ENCODE measurements at places on chromosomes 2 and 18. TPM values are rescaled to one million over a fixed set of nuclear protein-coding genes. Genes with fewer than 3 reads are reported as not detected.

DNA sequence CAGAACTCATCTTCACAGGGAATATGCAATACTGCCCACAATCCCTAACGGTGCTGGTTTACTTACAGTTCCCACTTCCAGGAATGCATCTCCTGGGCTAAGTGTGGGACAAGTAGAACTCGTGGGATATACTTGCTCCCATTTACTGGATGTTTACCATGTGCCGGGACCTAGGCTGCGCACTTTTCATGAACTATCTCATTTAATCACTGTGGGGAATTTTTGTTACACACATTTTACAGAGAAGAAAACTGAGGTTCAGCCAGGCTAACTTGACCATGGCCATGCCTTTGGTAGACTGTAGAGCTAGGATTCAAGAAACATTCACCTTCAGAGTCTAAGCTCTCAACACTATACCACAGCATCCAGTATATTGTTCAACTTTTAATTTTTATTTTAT is 24.4 kb upstream of the MBOAT2 start:
- H3K27me3 ChIP-seq = no peaks in the 10 kb centered on the region
- H3K36me3 ChIP-seq = no peaks in the 10 kb centered on the region
- H3K4me1 ChIP-seq = no peaks in the 10 kb centered on the region
- no peak overlapping the region for H3K4me3 ChIP-seq

DNA sequence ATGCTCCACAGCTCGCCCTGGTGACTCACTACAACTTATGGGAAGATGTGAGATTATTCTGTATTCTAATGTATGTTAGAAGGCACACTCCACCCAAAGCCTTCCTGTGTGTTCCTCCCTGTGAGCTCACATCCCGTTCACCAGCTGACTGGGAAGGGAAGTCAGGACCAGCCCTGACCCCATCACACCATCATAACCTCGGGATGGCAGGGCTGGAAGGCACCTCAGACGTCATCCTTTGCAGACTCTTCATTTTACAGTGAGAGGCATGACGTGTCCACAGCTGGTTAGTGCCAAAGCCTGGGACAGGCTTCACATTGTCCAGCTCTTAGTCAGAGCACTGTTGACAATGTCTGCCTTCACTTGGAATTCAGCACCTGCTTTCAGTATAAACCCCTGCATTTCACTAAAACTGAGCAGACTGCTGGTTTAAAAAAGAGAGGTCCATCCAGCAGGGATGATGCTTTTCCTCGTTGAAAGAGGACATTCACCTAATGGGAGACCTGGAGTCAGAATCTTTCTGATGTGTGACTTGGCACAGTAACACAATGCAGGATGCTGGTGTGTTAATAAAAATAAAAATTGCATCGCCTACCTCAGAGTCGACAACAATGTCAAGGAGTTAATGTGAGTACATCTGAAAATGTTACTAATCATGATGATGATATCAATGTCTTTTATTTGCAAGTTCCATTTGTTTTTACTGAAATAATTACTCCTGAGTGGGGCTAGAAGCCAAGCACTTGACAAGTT is 418.0 kb upstream of the TNP1 start:
- no peak overlapping the region for H3K4me3 ChIP-seq
- no peak overlapping the region for H3K27ac ChIP-seq
- no peaks in the 10 kb centered on the region for H3K27me3 ChIP-seq
- H3K4me1 ChIP-seq = no peaks in the 10 kb centered on the region
- no peaks in the 10 kb centered on the region for H3K36me3 ChIP-seq

GRCh38 chr2:19140463-19141208 is 217.8 kb downstream of the OSR1 start:
- no peaks in the 10 kb centered on the region for H3K36me3 ChIP-seq
- no peaks in the 10 kb centered on the region for H3K4me1 ChIP-seq
- H3K4me3 ChIP-seq = no peak overlapping the region
- H3K27ac ChIP-seq = no peak overlapping the region
- no peak for DNase-seq

GRCh38 chr2:241226723-241227572 is 38.5 kb downstream of the ANO7 start:
- no peak overlapping the region for H3K27ac ChIP-seq
- no peak overlapping the region for H3K4me3 ChIP-seq
- DNase-seq = no peak
- H3K36me3 ChIP-seq = peaks cover 54% of the 10 kb centered on the region

- H3K27me3 ChIP-seq = no peaks in the 10 kb centered on the region
- no peak overlapping the region for H3K4me3 ChIP-seq
- H3K27ac ChIP-seq = no peak overlapping the region
- H3K36me3 ChIP-seq = peaks cover 6% of the 10 kb centered on the region
These were observed 7.2 kb downstream of the PMS1 start for GRCh38 chr2:189791338-189792042.

The HOXD8 gene
- 4.1 TPM for total RNA-seq

DNA sequence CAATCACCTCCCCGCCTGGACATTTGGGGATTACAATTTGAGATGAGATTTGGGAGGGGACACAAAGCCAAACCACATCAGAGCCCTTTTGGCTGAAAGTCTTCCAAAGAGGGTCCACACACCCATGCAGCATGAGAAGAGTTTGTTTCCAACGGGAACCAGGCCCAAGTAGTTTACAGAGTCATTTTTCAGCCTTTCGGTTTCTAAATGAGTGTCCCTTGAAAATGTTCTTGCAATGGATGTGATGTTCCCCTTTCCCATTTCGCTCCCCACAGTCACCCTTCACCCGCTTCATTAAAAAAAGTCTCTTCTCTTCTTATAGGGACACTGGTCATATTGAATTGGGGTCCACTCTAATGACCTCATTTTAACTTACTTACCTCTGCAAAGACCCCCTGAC is 157.4 kb downstream of the ARL4C start:
- DNase-seq = no peak
- H3K27me3 ChIP-seq = no peaks in the 10 kb centered on the region
- no peaks in the 10 kb centered on the region for H3K4me1 ChIP-seq
- H3K36me3 ChIP-seq = no peaks in the 10 kb centered on the region
